ENCODE measurements at places on chromosomes 7 and 10. TPM values are rescaled to one million over a fixed set of nuclear protein-coding genes. Genes with fewer than 3 reads are reported as not detected.
A peak's percentile ranks its signal among the peaks of the same experiment; 100 is the strongest.

DNA sequence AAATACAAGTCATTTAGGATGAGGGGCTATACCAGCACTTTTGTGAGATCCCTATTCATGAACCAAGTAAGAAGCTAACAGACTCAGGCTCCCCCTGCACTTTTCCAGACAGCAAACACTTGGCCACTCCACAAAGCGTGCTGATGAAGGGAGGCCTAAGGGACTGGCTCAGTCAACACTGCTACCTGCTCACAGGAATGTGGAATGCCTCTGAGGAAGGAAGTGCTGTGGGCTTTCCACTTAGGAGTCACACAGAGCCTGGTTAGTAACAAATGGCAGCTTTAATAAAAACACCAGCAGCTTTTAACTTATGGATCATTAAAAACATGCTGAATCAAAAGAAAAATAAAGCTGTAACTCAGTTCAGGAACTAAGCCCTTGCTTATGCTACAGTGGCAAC is 15.0 kb downstream of the UROS start:
- no peak for DNase-seq

DNA sequence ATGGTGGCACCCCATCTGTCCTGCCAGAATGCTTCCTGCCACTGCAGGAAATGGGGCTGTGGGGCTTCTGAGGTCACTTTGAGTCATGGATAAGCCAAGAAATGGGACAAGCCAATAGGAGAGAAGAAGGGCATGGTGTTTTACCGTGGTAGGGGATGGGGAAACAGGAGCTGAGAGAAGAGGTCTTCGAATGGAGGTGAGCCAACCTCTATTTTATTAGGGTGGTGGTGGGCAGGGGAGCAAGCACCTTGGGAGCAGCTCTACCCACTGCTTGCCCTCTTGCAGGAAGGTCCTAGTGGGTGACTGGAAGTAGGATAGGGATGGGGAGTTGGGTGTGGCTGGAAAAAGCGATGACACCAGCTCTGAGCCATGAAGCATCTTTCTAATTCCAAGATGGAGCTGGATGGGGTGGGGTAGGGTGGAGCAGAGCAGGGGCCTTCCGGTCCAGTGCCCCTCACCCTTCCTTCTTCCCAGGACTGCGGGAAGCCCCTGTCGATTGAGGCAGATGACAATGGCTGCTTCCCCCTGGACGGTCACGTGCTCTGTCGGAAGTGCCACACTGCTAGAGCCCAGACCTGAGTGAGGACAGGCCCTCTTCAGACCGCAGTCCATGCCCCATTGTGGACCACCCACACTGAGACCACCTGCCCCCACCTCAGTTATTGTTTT is 9.1 kb downstream of the ZYX start:
- peak; percentile 58 for DNase-seq

GRCh38 chr10:110600487-110601101 is 33.1 kb downstream of the SMC3 start:
- peak; percentile 74 for DNase-seq

- no peak for DNase-seq
Measured at GRCh38 chr7:26664735-26665416, 199.5 kb downstream of the SKAP2 start.

GRCh38 chr7:148084138-148084537 is 506.4 kb upstream of the C7orf33 start:
- peak; percentile 89 for DNase-seq

DNA sequence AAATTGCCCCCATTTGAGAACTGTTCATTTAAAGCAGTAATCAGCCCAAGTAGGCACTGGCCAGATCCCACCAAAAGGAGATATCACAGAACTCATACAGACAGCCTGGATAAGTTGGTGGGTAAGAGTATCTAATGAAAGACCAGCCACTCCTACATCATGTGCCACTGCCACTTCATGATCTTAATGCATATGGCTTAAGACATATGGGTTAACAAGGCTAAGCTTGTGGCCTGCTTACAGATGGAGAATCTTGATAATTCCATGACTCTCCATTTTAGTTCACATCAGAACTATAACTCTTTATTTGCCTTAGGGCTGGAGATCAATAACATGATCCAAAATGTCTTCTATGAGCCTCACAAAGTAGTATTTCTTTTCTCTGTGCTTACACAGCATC is 6.8 kb upstream of the IFIT1B start:
- no peak for DNase-seq

DNA sequence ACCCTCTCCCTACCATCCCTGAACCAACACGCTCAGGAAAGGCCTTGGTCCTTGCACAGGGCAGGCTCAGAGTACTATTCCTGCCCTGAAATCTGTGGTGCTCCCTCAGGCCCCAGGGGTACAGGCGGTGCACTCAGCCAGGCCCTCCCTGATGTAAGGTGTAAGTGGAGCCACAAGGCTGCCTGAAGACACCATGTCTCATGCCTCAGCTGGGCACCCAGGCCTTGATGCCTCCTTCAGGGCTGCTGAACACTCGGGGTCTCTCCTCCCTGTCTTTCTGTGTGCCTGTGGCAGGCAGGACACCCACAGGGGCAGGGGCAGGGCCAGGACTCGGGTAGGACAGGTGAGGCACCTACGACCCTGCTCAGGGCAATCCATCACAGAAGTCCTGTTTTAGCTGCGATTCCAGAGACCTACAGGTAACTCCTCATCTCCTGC is 22.9 kb upstream of the ANTXRL start:
- DNase-seq, result no peak

DNA sequence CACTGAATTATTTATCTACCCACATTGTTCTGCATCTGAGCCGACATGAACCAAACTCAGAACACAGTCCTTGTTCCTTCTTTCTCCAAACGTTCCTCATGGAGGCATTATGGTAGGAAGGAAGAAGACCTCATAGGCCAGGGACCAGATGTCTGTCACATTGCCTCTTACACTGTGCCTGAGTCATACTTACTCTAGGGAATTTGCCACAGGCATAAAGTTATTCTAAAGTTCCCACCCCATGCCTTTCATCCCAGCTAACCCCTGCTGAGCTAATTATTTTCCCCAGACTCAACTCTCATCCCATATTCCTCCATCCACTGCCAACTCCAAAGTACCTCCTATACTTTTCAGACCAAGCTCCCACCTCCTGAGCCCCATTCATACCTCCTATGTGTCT is 21.2 kb downstream of the MAT1A start:
- DNase-seq, result no peak

DNA sequence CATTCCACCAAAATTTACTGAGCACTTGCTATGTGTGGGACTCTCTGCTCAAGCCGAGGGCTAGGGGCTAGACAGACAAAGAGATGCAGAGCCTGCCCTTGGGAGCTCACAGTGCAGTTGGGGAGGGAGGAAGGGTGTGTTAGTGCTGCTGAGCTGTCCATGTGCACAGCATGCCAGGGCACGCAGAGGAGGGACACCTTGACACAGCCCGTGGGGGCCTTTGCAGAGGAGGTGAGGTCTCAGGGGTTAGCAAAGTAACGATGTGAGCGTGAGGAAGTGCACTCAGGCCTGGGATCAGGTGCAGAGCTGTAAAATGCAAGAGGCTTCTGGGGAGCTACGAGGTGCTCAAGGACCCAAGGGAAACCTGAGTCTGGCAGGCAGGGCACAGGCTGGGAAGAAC is 16.3 kb downstream of the PRKCQ start:
- DNase-seq, result no peak

- no peak for DNase-seq
Measured at GRCh38 chr7:51263631-51264484, 52.8 kb downstream of the COBL start.

DNA sequence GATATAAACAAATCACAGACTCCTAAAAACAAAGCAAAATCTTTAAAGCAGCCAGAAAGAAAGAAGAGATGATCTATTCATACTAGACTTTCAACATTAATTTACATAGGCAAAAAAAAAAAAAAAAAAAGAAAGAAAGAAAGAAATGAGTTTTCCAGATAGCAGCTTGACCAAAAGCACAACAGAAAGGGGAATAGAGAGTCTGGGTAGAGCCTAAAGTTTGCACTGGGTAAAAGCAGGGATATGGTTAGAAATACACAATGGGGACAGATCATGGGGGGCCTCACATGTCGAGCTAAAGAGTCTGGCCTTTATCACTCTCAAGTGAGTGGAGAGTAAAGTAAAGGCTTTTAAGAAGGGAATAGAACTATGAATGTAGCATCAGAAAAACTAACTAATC is 169.8 kb downstream of the SGMS1 start:
- no peak for DNase-seq

DNA sequence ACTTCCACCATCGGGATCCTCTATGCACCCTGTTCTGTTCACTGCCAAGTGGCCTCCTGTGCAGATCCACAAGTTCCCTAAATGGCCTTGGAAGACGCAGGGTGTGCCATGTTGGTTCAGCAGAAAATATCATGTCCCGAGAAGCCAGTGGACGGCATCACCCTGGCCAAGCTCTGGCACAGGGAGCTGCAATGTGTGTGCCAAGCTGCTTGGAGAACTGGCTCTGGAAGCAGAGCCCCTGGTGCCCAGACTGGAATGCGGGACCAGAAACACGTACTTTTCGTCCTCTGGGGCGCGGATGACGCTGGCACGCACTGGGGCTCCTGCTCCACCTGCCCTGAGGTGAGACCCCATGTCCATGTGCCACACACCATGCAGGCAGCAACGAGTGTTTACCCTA is 124.7 kb upstream of the CARD11 start:
- no peak for DNase-seq

GRCh38 chr7:158315881-158316280 is 271.7 kb downstream of the PTPRN2 start:
- no peak for DNase-seq

The TWIST1 gene
- total RNA-seq, result 1.7 TPM

GRCh38 chr10:12703813-12704212 is 297.7 kb downstream of the CCDC3 start:
- no peak for DNase-seq

GRCh38 chr7:134932707-134933370 is 53.5 kb upstream of the AGBL3 start:
- DNase-seq, result no peak

DNA sequence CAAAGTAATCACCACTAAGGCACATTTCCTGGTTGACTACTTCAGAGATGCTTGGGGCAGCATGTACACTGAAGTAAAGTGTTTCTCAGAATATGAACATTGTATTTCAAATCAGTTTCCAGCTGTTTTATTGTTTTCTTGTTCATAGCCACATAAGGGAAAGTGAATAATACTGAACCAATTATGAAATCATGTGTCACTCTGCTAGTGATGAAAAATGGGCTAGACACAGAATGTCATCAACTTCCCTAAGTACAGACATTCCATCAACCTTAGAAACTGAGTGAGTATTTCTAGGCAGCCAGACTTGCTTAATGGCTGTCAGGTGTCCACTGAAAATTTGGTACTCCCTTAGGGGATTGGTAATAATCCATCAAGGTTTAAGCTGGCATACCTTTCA is 603.5 kb downstream of the ARL4A start:
- DNase-seq, result no peak

DNA sequence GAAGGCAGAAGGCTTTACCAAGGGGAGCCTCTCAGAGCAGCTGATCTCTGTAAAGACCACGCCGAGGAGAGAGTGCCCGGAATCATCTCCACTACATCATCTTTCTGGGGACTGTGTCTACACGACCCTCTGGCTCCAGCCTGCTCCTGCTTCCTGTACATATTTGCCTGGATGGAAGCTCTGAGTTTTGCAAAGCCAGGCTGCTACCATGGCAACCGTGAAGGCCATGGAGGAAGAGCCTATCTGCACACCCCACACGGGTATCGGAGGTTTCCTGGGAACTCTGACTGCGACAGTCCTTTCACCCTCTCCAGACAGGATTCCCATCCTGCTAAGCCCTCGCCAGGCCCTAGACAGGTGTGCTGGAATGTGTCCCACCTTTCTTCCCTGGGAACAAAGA is 83.4 kb upstream of the TNRC18 start:
- DNase-seq, result no peak

- no peak for DNase-seq
Measured at GRCh38 chr10:36538953-36539586, 586.3 kb upstream of the ANKRD30A start.

The GIMAP1 gene
- total RNA-seq, result not detected

DNA sequence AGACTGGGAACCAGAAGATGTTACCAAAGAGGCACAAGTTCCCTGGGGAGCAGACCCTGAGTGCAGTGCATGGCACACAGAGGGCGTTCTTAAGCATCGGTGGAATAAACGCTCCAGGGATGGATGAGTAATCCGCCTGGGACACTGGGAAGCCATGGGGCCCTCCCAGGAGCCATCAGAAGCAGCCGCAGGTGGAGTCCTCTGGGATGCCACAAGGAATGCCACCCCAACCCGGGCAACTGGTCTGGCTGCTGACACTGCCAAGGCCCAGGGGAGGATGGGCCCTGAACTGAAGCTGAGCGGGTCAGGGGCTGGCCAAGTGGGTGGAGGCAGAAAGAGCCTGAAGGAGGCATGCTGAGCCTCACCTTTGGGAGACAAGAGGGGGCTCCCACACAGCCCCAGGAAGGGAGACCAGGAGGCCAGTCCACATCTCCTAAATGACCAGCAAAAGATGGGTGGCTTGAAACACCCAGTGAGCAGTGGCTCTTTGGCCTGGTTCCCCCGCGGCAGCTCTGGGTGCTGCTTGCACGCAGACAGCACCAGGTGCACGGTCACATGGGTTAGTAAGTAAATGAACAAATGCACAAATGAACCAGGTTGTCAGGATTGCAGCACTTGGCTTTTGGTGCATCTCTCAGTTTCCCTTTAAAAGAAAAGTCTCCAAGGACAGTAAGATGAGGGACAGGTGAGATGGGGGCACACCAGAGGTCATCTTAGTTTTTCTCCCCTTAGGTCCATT is 141.3 kb upstream of the ZMIZ1 start:
- DNase-seq, result no peak

DNA sequence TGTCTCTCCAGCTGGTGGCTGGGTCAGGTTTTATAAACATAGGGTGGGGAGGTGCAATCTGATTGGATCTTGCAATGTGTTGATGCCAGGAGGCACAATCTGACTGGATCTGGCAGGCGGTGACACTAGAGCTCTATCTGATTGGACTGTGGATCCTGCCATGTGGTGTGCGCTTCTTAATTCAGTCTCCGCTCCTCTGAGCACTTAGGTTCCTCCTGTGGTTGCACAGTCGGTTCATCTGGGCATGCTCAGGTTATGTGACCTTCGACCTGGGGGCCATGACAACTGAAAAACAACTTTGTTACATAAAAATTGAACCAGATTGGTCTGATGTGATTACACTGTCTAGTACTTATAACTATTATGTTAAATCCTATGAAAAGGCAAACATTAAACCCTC is 127.1 kb upstream of the SVIL start:
- DNase-seq, result no peak

Data from endodermal cell (in vitro differentiated cells).